ENCODE measurements at places on chromosomes 1 and 21. TPM values are rescaled to one million over a fixed set of nuclear protein-coding genes. Genes with fewer than 3 reads are reported as not detected.
A peak's percentile ranks its signal among the peaks of the same experiment; 100 is the strongest.

The USH2A gene
- total RNA-seq, result not detected

The EXOSC10 gene
- total RNA-seq, result 72.0 TPM

GRCh38 chr21:27572696-27573095 lies 605.8 kb upstream of the ADAMTS5 start:
- DNase-seq, result no peak

DNA sequence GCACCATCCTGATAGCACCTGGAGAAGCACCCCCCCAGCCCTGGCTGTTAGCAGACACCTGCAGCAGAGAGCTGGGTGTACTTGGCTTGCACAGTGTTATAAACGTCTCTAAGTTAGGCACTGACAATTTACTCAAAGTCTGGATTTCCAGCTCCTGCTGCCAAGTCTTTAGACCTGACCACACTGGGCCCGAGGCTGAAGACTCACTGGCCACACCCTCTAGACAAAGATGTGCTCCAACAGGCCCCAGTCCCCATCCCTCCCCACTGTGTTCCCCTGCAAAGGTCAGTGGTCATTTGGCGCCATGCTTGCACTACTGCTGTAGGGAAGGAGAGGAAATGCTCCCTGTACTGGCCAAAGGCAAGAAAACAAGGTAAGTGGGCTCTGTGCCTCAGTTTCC lies 31.1 kb downstream of the PADI6 start:
- no peak for DNase-seq

- DNase-seq, result no peak
These were observed 3.6 kb downstream of the PRDM16 start for GRCh38 chr1:3072391-3073185.

DNA sequence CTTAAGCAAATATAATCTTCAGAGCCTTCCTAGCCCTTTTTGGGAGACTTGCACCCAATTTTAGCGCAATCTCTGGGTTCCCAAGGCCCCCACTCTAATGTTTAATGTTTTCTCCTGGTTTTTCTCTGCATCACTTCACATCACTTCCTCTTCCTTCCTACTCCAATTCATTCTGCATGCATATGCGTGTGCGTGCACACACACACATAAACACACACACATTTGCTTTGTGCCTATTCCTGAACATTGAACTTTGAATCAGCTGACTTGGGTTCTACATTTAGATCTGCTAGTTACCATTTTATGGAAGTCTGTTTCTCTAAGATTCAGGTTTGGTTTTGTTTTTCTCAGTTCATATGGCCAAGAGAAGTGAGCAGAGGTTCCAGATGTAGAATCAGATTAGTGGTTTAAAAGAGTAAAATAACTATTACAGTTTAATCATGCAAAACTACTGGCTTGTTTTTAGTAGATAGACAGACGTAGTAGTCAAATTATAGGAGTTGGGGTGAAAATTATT lies 7.4 kb upstream of the EDEM3 start:
- DNase-seq, result no peak

GRCh38 chr1:40818264-40818961 lies 34.8 kb downstream of the KCNQ4 start:
- DNase-seq, result peak; percentile 94

- no peak for DNase-seq
These were observed 58.5 kb downstream of the LYST start for GRCh38 chr1:235808223-235808622.

- DNase-seq, result no peak
These were observed 2.3 kb downstream of the OR14K1 start for GRCh38 chr1:247740721-247741120.

- no peak for DNase-seq
These were observed 15.2 kb upstream of the YRDC start for GRCh38 chr1:37822906-37823815.

DNA sequence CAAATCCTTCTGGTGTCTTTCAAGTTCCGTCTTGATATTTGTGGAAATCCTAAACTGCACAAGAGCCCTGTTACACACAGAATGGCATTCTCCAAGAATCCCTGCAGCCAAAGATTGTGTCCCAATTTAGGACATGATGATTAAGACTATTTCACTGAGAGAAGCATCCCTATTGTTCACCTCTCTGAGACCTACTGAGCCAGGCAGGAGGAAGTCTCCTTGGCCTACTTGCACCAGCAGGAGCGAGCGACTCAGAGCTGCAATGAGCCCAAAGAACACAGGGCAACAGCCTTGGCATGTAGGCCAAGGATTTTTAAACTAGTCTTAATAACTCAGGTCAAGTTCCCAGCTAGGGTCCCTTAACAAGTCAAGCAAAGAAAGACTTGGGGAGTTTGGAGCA lies 79.4 kb upstream of the RUNX1 start:
- no peak for DNase-seq

DNA sequence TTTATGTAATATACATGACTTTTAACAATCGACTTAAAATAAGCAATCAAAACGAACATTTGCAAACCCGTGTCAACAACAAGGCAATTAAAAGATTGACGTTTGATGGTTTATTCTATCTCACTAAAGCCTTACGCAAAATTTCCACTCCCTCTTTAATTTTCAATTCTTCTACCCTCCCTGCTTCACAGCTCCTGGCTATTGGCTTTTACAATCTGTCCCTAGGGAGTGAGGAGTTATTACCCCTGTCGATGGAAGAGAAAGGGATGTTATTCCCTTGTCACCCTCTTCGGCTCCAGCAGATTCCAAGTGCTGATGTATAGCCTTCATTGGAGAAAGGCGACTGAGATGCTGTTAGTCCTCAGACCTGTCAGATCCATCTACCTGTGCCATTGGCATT lies 161.3 kb downstream of the ZNF281 start:
- no peak for DNase-seq

GRCh38 chr1:31891280-31891679 lies 46.9 kb downstream of the PTP4A2 start:
- no peak for DNase-seq

DNA sequence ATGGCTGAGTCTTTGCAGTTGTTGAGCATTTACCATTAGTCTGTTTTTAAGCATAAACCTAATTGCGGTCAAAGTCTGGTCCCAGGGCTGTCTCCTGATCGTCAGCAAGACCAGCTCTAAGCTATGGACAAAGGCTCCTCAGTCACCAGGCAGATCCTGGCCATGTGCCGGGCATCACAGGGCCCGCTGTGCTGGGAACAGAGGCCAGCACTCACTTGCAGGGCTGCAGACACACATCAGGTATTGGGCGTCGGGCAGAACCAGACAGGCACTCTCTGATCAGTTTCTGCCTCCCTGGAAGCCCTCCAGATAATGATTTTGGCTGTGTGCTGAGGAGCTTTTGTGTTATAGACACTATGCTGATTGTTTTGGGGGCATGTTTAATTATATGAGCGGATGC lies 26.6 kb downstream of the TMEM51 start:
- no peak for DNase-seq

DNA sequence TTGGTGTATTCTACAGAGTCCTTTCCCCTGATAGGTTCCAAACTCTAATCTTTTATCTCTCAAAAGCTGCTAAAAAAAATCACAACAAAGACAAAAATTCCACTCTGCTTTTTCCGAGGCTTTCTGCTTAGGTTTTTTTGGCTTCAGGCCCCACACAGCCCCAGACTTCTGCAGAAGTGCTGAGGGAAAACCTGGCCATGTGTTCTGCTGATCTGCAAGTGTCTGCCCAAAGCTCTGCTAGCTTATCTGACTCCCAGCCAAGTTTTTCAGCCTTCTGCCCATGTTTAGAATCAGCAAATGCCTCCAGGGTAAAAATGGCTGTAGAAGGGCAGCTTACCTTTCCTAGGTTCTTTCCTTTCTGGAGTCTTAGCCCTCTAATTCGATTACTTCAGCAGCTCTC lies 28.4 kb downstream of the DISP3 start:
- no peak for DNase-seq

GRCh38 chr1:24928689-24929397 lies 1.2 kb downstream of the RUNX3 start:
- peak; percentile 78 for DNase-seq

- DNase-seq, result no peak
These were observed 46.2 kb downstream of the USP25 start for GRCh38 chr21:15775981-15776380.

DNA sequence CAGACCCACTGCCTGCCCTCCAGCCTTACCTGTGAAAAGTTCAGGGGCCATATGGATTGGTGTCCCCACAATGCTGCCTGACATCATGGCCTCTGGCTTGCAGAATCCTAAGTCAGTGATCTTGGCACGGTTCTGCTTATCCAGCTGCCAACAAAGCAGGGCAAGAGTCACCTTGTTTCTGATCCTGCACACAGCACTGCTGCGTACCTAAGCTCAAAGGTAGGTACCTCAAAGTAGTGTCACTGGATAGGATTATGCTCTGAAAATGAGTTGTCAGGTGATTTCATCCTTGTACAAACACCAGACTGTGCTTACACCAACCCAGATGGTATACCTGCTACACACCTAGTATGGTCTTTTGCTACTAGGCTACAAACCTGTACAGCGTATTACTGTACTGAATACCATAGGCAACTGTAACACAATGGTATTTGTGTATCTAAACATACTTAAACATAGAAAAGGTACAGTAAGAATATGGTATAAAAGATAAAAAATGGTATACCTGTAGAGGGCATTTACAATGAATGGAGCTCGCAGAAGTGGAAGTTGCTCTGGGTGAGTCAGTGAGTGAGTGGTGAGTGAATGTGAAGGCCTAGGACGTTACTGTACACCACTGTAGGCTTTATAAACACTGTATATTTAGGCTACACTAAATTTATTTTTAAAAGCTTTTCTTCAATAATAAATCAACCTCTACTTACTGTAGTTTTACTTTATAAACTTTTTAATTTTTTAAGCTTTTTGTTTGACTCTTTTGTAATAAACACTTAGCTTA lies 29.1 kb upstream of the RBBP5 start:
- DNase-seq, result no peak

DNA sequence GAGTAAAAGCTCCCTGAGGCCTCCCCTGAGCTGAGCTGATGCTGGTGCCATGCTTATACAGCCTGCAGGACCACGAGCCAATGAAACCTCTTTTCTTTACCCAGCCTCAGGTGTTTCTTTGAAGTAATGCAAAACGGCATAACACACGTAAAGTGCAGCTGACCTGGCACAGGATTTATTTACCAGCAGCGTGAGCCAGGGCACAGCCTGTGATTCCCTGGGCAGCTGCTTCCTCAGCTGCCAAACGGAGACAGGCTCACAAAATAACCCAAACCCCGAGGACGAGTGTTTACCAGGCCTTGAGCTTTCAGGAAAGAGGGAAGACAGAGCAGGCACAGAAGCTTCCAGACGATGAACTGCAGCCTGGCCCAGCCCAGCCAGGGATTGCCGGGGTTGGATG lies 120.6 kb upstream of the ARHGEF16 start:
- no peak for DNase-seq
